ENCODE measurements at places on chromosomes 5 and 9.

DNA sequence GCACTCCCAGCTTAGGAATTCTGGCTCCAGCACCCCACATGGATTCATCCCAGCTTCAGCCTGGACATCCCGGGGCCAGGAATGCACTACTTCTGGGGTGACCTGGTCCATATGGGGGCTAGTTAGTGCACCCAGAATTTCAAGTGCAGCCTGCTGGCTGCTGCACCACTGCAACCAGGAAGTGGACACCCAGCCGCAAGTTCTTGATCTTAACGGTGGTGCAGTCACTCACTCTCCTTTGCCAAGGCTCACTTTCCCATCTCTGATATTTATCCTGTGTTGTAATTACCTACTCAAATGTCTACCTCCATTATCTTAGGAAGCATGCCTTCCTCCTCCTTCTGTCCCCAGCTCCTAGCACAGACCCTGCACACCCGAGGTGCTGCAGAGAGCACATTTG, 26.2 kb upstream of the RAB14 start:
- no peak for DNase-seq

DNA sequence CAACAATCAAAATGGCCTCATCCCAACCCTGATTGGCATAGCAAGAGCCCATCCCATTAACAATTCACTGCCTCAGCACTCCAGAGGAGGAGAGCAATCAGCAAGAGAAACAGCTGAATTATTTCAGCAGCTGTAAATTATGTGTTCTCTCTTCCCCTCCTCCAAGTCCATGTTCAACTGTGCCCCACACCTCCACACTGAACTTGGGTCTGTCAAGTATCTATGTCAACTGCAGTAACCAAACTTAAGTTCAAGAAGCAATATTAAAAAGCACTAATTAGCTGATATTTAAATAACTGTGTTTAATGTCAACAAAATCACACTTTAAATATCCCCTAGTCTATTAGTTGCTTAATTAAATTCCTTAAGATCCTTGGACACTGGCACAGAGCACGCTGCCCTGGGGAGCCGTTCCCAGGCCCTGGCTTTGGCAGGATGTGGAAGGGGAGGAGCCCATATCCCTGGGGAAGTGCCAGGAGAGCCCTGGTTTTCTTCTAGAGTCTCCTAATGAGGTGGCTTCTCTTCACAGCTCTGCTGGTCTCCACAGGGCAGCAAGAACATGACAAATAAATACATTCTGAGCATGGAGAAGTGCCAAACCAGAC, 50.6 kb downstream of the SIL1 start:
- DNase-seq: no peak

DNA sequence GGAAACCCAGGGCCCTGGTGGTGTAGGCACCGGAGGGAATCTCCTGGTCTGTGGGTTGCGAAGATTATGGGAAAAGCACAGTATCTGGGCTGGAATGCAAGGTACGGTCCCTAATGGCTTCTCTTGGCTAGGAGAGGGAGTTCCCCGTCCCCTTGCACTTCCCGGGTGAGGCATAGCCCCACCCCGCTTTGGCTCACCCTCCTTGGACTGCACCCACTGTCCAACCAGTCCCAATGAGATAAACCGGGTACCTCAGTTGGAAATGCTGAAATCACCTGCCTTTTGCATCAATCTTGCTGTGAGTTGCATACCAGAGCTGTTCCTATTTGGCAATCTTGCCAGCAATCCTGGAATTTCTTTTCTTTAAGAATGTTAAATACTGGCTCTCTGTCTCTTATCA, 1429.1 kb downstream of the MAT2B start:
- DNase-seq: no peak

DNA sequence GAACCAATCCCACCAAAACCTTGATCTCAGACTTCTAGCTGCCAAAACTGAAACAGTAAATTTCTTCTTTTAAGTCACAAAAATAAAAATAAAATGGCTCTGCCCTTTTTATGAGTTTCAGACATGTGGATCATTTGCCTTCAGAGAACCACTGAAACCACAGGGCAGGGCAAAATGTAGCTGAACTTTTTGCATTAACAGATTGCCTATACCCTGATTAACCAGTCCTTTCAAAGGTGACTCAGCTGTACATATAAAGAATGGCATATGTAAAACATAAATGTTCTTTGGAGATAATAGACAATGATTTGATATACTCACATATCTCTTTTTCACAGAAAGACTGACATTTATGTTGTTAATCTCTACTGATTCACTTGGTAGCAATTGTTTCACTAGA, 187.1 kb upstream of the GRIN3A start:
- DNase-seq: no peak

GRCh38 chr9:28410411-28410810, 837.1 kb upstream of the C9orf72 start:
- DNase-seq: no peak

DNA sequence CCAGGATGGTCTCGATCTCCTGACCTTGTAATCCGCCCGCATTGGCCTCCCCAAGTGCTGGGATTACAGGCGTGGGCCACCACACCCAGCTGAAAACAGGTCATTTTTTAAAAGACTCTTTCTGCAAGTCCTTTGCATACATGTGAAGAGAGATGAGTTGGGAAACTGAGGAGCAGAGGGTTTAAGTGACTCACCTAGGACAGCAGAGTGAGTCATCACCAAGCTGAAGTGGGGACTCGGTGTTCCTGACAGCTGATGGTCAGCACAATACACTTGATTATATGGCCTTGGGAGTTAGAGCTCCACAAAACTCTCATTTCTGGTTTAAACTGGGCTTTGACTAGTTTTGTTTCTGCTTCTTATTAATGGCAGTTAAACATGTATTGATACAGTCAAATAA, 38.1 kb upstream of the SSBP2 start:
- no peak for DNase-seq

- DNase-seq: no peak
Observed at GRCh38 chr9:7791394-7791793, 8.2 kb downstream of the DMAC1 start.

DNA sequence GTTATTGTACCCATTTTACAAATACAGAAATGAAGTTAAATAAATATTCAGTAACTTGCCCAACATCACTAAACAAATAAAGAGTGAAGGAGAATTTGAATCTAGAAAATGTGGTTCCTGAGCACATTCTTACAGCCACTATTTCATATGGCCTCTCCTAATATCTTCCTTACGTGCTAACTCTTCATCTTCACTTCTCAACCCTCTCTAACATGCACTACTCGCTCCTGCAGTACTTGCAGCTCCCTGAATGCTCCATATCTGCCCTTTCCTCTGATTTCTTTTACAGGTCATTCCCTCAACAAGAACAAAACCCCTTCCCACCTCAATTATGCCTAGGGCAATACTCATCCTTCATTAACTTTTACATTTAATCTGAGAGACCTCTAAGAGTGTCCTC, 711.5 kb downstream of the CETN3 start:
- DNase-seq: no peak

DNA sequence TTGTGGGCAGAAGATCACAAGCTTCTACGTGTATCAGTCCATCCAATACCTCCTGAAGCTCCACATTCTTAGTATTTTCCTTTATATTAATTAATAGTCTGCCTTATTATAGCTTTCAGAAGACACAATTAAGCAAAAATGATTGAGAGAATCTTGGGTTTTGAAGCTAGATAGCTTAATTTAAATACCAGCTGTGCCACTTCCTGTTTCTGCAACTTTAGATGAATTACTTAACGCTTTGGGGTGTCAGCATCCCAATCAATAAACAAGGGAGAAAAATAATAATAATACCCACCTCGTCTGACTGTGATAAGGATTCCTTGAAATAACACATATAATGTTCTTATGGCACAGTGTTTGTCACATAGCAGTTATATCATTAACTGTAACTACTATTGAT, 44.7 kb upstream of the HTR4 start:
- DNase-seq: no peak

DNA sequence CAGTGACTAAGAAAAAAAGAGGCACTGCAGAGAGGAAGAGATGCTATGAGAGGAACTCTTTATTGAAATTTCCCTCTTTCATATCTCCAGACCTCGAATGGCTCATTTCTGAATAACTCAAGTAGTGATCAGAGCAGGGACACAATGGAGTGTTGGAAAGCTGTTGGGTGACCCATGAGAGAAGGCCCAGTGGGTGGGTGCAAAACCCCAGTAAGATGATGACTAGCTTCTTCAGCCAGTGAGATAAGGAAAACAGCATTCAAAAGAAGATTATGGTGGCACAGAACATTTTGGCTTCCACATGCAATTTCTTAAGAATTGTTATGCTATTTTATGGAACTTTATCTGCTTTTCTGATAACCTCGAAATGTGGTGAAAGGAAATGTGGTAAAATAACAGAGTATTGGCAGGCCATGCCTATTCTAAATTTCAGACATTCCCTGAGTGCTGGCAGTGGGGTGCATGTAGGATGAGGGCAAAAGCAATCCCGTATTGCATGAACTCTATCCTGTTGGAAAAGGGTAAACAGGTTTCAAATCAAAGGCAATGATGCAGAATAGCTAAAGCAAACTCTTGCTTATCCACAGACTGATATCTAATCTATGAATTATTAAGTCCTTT, 128.0 kb upstream of the KLF9 start:
- no peak for DNase-seq

DNA sequence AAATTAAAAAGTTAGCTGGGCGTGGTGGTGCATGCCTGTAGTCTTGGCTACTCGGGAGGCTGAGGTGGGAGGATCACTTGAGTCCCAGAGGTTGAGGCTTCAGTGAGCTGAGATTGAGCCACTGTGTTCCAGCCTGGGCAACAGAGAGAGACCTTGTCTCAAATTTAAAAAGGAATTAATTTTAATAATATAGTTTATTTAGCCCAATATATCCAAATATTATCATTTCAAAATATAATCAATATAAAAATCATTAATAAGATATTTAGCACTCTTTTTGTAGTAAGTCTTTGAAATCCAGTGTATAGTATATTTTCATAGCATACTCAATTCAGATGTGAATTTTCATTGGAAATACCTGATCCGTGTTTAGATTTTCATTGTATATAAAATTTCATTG, 43.2 kb upstream of the ORM1 start:
- no peak for DNase-seq

- no peak for DNase-seq
Observed at GRCh38 chr5:52807723-52808122, 20.0 kb downstream of the ITGA1 start.
